G401 (cell line): ENCODE measurements at places on chromosomes 5 and 9. TPM values are rescaled to one million over a fixed set of nuclear protein-coding genes. Genes with fewer than 3 reads are reported as not detected.

Gene DNAJC18
- 4.1 and 18.8 TPM in 2 replicates for total RNA-seq

Gene NOXA1
- total RNA-seq = 0.18 TPM in 1 of 2 replicates, not detected in the other

Gene RNF208
- total RNA-seq = not detected in 2 replicates

Gene RNF14
- total RNA-seq = 61.5 and 65.6 TPM in 2 replicates

Gene TRIM41
- 23.0 and 27.3 TPM in 2 replicates for total RNA-seq

Gene FRRS1L
- total RNA-seq = not detected in 2 replicates

Gene P4HA2
- 24.7 and 26.2 TPM in 2 replicates for total RNA-seq

Gene IL17B
- 0.27 and 1.4 TPM in 2 replicates for total RNA-seq

Gene JAK2
- total RNA-seq = 3.9 and 4.9 TPM in 2 replicates

Gene SPATA24
- 10.6 and 24.7 TPM in 2 replicates for total RNA-seq

Gene MARVELD2
- not detected in 2 replicates for total RNA-seq

Gene COL5A1
- total RNA-seq = 0.37 and 0.58 TPM in 2 replicates

Gene LCP2
- not detected in 2 replicates for total RNA-seq

Gene IFNA2
- total RNA-seq = not detected in 2 replicates

Gene IFNA21
- total RNA-seq = not detected in 2 replicates

Gene ARID3C
- total RNA-seq = 1.5 TPM in 1 of 2 replicates, not detected in the other

Gene OCLN
- total RNA-seq = 3.3 and 7.8 TPM in 2 replicates

Gene SPATA31A7
- total RNA-seq = not detected in 2 replicates

Gene ARHGEF39
- 12.3 and 12.4 TPM in 2 replicates for total RNA-seq

Gene SPATA6L
- total RNA-seq = 0.34 and 0.80 TPM in 2 replicates

Gene TNIP1
- 32.2 and 40.4 TPM in 2 replicates for total RNA-seq

Gene SOX30
- not detected in 2 replicates for total RNA-seq

Gene C9orf50
- not detected in 2 replicates for total RNA-seq

Gene WDR38
- total RNA-seq = 0.62 TPM in 1 of 2 replicates, not detected in the other

Gene SMIM33
- total RNA-seq = not detected in 2 replicates

Gene COL15A1
- not detected in 2 replicates for total RNA-seq

Gene KIF12
- total RNA-seq = 0.27 and 1.0 TPM in 2 replicates

Gene TEX48
- total RNA-seq = not detected in 2 replicates

Gene OMD
- not detected in 2 replicates for total RNA-seq

Gene IL7R
- total RNA-seq = not detected in 2 replicates

Gene PCDHB4
- total RNA-seq = 0.06 TPM in 1 of 2 replicates, not detected in the other

Gene SMIM3
- 19.4 and 25.0 TPM in 2 replicates for total RNA-seq

Gene EGR1
- 0.62 and 4.0 TPM in 2 replicates for total RNA-seq

Gene FST
- total RNA-seq = not detected in 2 replicates
